ENCODE measurements at places on chromosomes 5 and 9.

DNA sequence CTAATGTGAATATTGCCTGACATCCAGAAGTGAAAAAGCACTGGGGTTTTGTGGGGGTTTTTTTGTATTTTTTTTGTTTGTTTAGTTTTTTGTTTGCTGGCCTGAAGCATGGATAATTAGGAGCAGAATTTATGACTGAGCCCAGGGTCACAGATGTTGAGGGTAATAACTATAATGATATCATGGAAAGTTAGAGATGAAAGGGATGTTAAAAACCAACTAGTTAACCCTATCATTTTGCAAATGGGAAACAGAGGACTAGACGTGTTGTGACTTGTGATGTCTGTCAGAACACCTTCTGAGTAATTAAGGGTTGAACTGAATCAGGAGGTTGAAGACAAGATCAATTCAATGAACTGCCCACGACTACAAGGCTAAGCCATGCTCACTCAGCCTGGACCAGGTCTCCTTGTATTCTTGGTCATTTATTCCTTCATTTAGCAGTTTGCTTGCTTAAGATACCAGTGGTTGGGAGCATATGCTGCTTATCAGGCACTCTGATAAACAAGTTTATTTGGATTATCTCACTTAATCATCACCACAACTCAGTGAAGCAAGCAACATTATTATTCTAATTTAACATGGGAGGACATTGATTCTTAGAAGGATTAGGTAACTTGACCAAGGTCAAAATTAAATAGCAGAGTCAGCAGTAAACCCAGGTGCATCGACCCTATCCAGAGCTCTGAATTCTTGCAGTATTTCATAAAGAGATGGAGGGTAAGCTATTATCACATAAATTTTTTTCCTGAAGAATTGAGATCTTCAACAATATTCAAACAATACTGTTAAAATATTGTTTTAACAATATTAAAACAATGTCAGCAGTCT is 75.7 kb upstream of the PIK3R1 start:
- DNase-seq: peak; percentile 54

GRCh38 chr5:99765011-99765410 is 770.2 kb upstream of the FAM174A start:
- DNase-seq: no peak

DNA sequence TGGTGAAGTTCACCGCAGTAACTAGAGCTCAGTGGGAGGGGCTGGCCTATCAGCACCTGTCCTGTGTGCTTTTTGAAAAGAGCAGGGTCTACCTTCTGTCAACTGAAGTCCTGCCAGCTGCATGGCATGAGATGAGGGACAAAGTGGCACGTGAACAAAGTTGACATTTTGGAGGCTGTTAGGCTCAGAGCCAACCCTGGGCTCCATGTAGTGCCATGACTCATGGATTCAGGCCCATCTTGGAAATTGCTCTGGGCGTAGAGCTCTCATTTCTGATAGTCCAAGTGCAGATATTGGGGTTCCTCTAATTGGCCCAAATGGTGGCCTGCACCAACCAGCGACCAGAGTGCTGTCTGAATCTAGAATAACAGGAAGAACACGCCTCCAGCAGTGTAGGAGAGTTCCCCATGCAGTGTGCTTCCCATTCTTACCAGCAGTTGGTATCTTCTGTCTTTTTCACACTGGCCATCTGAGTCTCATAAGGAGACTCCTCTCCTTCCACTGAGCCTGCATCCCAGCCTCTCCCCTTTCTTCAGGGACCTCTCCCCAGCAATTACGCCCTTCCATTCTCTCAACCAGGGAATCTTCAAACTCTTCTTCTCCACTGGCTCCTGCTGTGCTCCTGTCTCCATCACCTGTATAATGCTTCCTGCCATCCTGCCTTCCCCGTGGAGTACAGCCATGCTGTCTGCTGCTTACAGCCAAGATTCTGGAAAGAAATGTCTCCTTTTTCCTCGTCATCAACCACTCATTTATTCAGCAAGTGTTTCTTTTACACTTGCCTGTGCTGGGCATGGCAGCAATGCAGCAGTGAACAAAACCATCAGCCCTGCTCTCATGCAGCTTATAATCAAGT is 30.4 kb downstream of the IRF1 start:
- peak; percentile 33 for DNase-seq

DNA sequence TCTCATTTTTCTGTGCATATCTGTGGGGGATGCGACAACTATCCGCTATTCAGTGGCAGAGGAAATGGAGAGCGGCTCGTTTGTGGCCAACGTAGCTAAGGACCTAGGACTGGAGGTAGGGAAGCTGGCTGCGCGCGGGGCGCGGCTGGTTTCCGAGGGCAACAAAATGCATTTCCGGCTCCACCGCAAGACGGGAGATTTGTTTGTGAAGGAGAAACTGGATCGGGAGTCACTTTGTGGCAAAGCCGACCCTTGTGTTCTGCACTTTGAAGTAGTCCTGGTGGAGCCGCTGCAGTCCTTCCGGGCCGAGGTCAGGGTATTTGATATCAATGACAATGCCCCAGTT is 320 bp downstream of the PCDHB1 start:
- no peak for DNase-seq

- peak; percentile 62 for DNase-seq
Measured at GRCh38 chr5:68424799-68425537, 209.4 kb downstream of the PIK3R1 start.

- DNase-seq: no peak
Measured at GRCh38 chr5:68459810-68460139, 244.2 kb downstream of the PIK3R1 start.

- DNase-seq: no peak
Measured at GRCh38 chr5:157443041-157443549, 16.9 kb upstream of the NIPAL4 start.

DNA sequence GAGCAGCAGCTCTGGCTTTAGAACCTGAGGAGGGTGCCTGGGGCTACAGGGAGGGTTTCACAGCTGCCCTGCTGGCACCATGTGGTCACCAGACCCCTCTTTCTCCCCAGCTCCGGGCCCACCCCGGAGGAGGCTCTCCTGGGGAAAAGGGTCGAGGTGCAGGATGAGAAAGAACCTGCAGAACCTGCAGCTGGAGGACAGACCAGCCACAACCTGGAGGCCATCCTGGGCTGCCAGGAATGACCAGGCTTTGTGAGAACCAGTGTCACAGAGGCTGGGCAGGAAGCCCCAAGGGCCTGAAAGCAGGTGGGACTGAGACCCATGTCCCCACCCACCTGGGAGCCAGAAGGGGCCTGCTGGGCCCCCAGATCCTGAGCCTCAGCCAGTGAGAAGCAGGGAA is 23.0 kb downstream of the SEMA4D start:
- DNase-seq: no peak

DNA sequence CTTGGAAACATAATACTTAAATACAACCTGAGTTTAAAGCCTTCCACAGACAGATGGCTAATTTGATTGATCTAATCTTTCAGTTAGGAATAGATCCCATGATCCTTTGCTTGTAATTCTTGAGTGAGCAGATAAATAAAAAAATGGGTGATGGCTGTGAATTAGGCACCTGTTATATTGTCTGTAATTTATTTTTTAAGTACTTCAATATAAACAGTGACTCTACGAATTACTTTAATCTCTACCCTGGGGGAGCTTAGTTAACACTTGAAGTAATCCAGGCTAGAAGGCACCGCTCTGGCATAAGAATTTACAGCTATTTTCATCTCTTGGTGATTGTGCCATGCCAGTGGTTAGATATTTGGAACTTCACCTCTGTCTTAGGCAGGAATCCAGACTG is 9.0 kb downstream of the EGFLAM start:
- no peak for DNase-seq

DNA sequence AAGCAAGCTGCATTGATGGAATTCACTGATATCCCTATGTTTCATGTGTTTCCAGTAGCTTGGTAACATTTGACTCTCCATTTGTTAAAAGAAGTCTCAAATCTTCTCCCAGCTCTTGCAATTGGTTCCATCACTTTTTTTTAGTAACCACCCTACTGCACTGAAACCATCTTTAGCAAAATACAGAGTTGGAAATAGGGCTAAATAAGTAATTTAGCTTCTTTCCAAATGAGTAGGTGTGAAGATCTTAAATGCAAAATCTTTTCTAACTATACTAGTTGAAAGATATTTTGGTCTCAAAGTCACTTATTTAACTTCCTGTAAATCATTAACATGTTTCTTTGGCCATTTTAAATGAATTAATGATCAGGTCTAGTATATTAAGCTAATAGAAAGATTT is 138.1 kb downstream of the DIRAS2 start:
- no peak for DNase-seq

- DNase-seq: no peak
Measured at GRCh38 chr5:104998169-104998568, 1435.6 kb upstream of the NUDT12 start.

GRCh38 chr5:72244862-72245371 is 75.1 kb downstream of the MRPS27 start:
- peak; percentile 57 for DNase-seq

GRCh38 chr5:151139646-151140045 is 17.9 kb downstream of the ANXA6 start:
- no peak for DNase-seq

DNA sequence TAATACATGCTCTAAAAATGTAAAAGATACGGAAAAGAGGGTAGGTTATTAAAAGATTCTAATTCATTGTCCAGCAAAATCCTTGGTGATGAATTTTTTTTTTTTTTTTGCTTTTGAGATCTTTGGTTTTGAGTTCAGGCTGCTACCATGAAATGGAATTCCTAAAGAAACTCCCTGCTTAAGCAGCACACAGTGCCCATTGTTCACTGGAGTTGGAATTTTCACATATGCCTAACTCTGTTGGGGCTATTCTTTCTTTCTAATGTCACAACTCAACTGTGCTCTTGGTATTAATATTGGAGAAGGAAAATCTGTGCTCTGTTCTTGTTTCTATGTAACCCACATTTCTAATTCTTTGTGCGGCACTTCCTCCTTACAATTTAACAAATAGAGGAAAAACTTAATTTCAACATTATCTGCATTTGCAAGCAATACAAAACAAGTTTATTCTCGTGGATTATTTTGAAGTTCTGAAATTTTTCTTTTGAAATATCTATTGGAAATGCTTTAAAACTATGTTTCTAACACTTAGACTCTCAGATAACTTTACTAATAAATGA is 21.6 kb downstream of the MATR3 start:
- no peak for DNase-seq

DNA sequence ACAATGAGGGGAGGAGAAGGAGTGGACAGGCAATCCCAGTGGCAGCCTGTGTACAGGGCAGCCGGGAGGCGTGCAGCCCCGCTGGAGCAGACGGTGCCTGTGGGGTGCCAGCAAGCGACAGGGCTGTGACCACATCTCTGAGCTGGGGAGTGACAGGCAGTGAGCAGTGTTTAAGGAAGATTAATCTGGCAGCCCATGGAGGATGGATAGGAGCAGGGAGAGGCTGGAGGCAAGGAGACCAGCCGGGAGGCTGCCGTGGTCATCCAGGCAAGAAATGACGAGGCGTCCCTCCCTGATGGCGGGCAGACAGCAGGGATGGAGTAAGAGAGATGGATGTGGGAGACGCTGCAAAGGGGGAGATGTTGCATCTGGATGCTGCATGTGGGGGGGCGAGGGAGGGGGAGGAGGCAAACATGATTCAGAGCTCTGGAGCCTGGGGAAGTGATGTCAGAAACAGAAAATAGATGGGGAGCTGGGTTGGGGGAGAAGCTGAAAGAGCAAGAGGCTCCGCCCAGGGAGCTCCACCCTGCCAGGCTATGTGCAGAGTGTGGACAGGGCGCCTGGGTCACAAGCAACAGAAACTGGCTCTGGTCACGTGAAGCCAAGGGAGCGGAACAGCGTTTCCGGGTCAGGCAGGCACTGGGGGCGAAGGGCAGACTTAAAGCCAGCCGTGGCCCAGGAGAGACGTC is 12.6 kb downstream of the UNC5A start:
- DNase-seq: no peak

DNA sequence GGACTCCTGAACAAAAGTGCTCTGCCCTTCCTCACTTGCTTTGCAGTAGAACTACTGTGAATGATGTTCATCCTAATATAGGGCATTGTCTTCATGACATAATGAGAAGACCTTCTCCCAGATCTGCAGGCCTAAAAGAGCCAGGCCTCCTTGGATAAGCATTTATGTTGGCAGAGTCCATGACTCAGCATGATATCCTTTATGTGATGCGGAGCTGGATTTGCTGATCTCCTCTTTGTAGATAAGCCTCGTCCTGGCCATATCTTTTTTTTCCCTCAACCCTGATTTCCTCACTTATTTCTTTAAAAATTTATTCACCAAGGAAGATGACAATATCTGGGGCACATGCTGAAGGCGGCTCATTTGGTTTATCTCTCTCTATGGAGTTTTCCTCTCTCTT is 62.4 kb upstream of the TAS2R1 start:
- DNase-seq: no peak

GRCh38 chr5:72378639-72379289 is 58.6 kb downstream of the PTCD2 start:
- DNase-seq: peak; percentile 88
